ENCODE measurements at places on chromosomes 1 and 21.

- no peak for DNase-seq
These were observed 56.9 kb upstream of the ATP2B4 start for GRCh38 chr1:203569490-203570318.

DNA sequence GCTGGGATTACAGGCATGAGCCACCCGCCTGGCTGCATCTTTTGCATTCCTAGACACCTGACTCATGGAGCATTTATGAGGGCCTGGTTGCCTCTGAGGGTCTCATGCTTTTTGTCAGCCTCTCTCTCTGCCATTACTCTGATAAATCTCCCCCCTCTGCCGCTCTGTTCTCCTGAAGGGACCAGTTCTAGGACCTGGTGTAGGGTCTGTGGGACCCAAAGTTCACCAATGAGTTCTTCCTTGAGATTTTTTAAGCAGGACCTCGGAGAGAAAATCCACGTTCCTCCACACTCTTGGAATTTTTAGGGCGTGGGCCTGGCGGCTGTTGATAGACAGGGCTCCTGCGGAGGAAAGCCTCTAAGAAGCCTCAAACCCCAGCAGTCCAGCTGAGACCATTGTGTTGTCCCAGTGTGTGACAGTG is 91.9 kb upstream of the ERRFI1 start:
- no peak for DNase-seq

- DNase-seq, result no peak
These were observed 9.9 kb upstream of the TDRD10 start for GRCh38 chr1:154492115-154492514.

- no peak for DNase-seq
These were observed 18.0 kb downstream of the SLAMF1 start for GRCh38 chr1:160628799-160629263.

DNA sequence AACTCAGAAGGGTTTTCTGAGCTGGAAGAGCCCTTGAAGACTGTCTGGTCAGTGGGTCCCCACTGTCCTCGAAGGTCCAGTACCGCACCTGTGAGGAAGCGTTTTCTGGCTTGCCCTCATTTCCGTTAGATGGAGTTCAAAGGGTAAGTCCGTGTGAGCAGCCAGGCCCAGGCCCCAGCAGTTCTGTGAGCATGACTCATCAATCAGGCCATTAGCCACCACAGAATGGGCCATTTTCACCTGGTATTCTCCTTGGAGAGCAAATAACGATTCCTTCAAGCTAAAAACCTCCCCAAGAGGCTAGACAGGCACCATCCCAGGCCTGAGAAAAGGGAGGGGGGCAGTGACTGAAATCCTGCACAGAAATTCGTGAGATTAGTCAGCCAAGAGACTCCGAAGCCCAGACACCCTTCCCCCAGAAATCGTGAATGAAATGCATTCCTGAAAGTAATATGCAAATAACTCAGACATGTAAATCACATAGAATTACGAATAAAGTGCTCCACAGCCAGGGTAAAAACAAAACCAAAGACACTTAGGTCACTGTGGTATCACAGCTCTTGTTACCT is 66.0 kb downstream of the BCAR3 start:
- DNase-seq, result no peak

- peak; percentile 73 for DNase-seq
These were observed 97.6 kb downstream of the CC2D1B start for GRCh38 chr1:52268372-52268771.

DNA sequence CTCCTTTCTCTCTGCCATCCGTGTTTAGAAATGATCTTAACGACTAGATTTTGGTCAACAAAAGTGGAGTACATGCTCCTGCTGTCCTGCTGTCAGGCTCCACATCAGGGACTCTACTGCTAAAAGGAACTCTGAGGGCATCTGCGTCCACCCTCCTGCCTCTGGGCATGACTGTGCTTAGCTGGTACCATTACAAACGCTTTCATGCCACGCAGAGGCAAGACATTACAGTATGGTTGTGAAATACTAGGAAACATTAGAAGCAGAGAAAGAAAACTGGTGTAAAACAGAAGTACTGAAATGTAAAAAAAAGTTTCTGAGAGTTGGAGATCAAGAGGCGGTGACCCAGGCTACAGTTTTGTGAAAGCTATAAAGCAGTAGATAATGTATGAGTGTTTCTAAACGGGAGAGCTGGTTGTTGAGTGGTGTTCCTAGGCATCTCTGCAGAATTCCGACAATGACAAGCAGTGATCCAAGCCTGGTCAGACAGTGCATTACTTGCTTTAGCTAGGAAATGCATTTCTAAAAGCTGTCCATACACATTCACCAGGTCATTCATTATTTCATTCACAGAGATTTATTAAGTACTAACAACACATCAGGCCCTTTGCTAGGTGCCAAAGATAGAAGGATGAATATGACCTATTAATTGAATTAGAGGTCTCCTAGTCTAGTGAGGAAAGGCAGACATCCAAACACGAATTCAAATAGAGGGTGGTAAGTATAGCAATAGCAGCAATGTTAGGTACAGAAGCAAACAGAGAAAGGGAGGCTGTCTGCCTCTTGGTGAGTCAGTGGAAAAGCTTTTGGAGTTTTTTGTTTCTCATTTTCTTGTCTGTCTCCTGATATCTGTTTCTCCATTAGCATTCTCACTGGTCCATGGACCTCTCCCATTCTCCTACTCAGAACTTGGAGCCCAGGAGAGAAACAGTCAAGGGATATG is 401.9 kb downstream of the LMO4 start:
- no peak for DNase-seq

DNA sequence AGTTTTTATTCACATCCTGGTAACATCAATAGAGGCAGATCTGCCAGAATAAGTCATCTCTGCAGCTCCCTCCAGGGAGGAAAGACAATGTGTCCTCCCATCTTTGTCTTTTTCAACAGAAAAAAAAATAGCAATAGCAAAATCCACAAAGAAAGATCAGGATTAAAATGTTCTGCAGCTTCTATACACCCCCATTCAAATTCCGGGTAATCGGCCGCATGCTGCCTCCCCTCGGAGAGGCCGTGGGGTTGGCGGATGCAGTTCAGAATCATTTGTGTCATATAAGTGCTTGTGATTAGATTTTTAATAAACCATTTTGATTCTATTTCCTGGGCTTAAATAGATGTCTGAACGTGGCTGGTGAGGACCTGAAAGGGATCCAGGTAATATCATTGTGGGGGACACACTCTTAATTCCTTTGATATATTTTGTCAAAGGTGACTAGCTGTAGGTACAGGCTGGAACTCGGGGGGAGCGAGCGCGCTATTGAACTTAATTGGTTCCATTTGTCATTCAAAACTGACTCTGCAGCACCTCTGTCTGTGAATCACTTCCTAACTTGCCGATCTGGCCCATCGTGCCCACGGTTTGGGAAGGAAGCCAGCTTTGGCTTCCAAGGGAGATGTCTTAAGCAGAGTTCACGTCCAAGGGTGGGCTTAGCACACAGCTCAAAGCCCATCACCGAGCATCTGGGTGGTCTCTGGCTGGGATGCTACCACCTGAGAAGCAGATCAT is 85.6 kb upstream of the ARHGEF16 start:
- no peak for DNase-seq

- peak; percentile 50 for DNase-seq
These were observed 6.1 kb downstream of the LDLRAP1 start for GRCh38 chr1:25549273-25550154.

DNA sequence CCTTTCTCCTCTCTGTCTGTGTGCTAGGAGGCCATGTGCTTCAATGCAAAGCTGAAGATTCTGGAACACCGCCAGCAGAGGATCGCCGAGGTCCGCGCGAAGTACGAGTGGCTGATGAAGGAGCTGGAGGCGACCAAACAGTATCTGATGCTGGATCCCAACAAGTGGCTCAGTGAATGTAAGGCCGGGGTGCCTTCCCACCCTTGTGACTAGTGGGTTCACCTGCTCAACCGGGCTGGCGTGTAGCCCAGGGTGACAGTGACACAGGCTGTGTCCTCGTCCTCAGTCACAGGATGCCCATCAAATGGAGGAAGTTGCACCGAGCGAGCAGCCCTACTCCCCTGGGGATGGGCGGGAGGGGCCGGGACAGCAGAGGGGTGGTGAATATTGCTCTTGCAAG is 544.1 kb downstream of the KIF26B start:
- no peak for DNase-seq

GRCh38 chr1:180353945-180354344 is 123.9 kb downstream of the LHX4 start:
- DNase-seq, result no peak

DNA sequence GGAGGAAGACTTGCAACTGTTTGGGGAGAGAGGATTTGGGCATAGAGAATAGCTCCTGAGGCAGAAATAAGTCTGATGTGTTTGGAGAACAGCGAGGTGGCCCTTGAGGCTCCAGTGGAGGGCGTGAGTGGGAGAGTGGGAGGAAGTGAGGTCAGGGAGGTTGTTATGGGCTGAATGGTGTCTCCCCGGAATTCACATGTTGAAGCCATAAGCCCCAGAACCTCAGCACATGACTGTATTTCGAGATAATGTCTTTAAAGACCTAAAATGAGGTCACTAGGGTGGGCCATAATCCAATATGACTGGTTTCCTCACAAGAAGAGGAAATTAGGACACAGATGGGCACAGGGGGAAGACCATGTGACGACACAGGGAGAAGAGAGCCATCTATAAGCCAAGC is 17.9 kb upstream of the APP start:
- DNase-seq, result peak; percentile 47

GRCh38 chr21:39881661-39882060 is 14.4 kb downstream of the PCP4 start:
- no peak for DNase-seq

DNA sequence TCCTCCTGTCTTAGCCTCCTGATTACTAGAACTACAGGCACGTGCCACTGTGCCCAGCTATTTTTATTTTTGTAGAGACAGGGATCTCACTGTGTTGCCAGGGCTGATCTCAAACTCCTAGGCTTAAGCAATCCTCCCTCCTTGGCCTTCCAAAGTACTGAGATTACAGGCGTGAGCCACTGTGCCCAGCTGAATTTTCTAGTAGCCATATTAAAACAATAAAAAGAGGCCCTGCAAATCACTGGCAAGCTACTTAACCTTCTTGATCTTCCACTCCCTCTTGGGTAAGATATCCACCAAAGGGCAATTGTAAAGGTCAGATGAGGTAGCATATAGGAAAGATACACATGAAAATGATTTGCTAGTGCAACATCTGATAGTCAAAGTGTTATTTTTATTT is 65.6 kb upstream of the SRSF10 start:
- DNase-seq, result peak; percentile 5

DNA sequence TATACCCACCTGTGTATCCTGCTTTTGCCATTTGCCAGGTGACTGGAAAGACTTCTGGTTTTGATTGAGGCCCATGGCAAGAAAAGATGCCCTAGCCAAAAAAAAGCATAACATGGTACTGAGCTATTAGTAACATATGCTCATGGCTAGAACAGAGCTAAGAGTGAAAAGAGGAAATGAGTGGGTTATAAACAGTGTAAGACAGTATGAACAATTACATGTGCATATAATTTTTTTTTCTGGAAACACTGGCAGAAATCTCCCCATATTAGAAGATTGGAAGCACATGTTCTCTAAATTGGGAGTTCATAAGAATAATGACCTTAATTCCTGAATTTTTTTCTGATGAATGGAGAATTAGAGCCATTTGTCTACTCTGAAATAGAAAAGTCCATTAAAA is 41.2 kb upstream of the PDC start:
- DNase-seq, result no peak

DNA sequence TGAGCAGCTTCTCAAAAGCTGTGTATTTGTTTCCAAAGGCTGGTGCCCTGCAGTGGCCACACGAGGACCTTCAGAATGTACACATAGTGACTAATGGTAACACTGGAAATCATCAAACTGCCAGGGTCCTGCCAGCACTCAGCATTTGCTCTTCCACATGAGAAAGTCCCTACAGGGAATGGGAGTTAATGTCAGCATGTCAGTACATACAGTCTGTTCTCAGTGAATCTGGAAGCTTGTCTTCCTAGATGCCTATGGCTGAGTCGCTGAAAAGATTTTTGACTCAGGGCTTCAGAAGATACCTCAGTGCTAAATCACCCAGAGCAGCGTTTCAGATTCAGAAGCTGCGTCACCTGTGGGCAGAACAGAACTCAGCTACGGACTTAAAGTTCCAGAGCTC is 108.2 kb downstream of the CDC7 start:
- no peak for DNase-seq

GRCh38 chr1:246803373-246803772 is 79.2 kb downstream of the SCCPDH start:
- DNase-seq, result no peak

DNA sequence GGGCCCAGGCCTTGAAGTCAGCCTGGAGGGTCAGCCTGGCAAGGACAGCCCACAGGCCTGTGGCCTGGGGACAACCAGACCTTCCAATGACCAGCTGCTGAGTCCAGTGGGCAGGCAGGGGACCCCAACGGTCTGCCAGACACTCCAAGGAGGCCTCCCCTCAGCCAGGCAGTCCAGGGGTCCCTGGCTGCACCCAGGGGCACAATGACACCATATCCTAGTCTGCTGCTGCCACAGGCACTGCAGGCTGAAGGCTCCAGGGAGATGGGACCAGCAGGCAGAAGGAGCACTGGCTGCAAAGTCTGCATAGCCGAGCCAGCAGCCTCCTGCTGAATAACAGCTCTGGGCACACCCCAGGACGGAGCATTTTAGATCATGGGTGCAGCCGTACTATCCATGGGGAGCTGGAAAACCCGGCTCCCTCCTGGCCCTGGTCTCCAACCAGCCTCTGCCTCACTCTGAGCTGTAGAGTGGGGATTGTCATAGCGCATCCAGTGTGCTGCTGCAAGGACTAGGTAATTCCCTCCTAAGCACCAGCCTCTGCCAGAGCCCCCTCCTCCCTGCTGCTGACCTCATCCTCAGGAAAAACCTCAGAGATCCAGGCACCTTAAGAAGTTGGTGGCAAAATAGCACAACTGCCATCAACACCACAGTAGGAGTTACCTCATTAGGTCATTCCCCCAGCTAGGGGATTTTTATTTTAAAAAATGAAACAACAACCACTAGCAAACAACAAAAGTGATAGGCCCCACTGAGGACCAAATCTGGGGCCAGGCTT is 4.8 kb upstream of the LAPTM5 start:
- DNase-seq, result no peak

GRCh38 chr1:187383366-187383765 is 554.6 kb downstream of the PLA2G4A start:
- no peak for DNase-seq

DNA sequence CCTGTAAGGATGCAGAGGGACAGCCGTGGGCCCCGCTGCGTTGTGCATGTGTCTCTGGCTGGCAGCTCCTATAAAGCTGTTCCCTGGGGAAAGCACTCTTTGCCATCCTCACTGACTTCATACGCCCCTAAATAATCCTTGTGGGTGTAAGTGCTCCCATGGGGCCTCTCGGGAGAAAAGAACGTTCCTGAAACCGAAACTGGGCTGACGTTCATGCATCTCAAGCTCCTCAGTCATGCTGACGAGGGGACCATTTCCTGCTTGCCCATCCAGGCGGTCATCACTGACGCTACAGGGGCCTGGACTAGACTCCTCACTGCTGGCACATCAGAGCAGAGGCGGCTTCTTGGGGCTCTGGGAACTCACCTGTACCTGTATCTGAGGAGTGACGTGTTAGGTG is 73.1 kb upstream of the USP24 start:
- DNase-seq, result no peak

- DNase-seq, result no peak
These were observed 187.9 kb downstream of the DAB1 start for GRCh38 chr1:57235730-57236510.

GRCh38 chr1:102191723-102192122 is 195.0 kb upstream of the OLFM3 start:
- DNase-seq, result no peak

Data from suppressor macrophage treated with lipopolysaccharide for 4 hours (primary cell).